Kidney tubule cell (primary cell): ENCODE measurements at places on chromosomes 1 and 21.

DNA sequence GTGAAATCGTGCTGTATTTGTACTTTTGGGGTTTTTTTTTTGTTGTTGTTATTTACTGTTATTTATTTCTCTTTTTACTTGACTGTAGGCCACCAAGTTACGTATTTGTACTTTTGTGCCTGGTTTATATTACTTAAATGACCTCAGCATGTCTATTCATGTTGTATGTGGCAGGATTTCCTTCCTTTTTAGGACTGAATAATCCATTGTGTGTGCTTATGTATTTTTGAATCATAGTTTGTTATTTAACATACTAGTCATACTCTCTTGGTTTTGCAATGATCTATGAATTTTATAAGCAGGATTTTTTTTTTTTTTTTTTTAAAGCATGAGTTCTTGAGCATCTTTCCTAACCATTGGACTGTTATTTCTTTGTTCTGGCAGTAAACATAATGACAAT lies 51.2 kb downstream of the RNF2 start:
- no peak for DNase-seq

DNA sequence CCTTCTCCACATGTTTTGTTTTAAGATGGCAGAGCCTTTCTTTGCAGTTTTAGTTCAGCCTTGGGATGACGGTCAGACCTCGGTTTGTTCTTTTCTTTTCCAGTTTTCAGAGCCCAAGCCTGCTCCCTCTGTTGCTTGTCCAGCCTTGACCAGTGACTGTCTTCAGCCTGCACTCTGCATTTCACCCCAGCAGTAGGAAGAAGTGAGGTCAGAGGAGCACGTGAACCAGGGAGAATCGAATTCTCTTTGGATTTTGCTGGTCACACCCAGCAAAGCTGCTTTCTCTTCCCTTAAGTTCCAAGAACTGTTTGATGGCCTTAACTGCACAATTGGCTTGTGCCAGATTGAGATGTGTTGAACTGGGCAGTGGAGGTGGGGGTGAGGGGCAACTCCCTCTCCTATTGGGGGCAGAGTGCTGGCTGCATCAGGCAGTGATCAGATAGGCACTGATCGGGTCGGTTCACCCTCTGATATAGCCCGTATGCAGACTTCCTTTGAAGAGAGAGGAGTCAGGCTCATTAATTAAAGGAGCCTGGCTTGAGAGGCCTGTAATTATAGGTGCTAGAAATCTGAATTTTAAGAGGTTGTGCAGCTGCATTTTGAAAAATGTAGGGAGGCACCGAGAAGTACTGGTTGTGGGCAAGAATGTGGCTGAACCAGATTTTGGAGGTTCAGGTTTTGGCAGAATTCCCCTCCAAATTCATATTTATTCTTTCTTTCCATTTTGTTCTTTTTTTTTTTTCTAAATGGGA lies 42.4 kb downstream of the PEX14 start:
- no peak for DNase-seq

DNA sequence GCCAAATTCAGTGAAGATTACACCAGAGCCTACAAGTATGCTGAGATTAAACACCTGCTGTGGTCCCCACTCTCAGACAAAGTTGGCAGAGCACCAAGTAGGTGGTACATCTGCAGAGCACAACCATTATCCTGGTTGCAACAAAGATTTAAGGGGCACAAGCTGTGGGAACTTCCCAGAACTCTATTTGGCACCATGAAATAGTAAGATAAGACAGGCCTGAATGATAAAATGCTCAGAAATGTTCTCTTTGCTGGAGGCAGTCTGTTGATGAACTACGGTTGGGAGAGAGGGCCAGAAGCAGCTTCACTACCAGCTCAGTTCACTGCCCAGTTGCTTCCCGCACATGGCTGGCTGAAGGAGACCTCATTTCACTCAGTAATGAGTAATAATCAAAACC lies 19.9 kb downstream of the RPL5 start:
- DNase-seq, result no peak

DNA sequence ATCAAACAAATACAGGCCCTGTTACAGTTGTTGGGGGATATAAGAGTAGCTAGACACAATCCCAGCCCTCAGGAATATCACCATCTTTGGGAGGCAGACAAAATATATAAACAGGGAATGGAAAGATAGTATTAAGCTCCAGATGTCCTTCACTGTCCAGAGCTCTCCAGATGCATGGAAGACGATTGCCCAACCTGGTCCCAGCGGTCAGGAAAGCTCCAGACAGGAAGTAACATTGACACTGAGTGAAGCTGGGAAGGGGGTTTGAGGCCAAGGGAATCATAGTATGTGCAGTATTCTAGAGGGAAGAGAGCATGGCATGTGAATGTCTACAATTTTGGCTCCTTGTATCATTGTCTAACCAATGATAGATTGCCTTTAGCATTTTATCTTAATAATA lies 173.9 kb upstream of the HOOK1 start:
- no peak for DNase-seq

- peak; percentile 63 for DNase-seq
Observed at GRCh38 chr1:121483961-121484424, 299.2 kb downstream of the SRGAP2C start.

DNA sequence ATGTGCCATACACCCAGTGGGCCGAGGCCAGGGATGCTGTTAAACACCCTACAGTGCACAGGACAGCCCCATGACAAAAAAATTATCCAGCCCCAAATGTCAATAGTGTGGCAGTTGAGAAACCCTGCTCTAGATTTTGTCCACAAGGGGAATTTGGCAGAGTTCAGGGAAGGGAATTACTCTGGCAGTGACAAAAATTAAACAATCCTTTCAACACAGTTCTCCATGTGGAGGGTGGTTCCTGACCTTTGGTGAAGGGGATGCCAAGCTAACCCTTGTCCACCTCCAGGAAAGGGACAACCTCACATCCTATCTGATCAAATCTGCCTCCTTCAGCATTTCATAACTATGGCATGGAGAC lies 28.4 kb upstream of the CD84 start:
- no peak for DNase-seq

DNA sequence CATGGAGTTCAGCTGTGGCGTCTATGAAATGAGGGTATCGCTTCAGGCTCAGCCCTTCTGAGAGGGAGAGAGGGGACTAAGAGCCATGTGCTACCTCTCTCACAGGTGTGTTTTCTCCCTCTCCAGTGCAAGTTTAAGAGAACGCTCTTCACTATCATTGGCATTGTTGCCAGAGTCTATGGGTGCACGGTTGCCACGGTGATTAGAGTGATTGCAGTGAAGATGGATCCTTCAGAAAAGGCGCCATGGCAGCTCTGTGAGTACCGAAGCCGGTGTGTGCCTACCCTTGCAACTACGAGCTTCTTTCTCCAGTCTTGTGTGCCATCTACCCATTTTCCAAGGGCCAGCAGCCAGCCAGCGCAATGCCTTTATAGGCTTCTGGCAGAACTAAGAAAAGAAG lies 290.5 kb downstream of the OMA1 start:
- DNase-seq, result no peak

GRCh38 chr1:160578525-160579191 lies 638 bp downstream of the CD84 start:
- no peak for DNase-seq

DNA sequence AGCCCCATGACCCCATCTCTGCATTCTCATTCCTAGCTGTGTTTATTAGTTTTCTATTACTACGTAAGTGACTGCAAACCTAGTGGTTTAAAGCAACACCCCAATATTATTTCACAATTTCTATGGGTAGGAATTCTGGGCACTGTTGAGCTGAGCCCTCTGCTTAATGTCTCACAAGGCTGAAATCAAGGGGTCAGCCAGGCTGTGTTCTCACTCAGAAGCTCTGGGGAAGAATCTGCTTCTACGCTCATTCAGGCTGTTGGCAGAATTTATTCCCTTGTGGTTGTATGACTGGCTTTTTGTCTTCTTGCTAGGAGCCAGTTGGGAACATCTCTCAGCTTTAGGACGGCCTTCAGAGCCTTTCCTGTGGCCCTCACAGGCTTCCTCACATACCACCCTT lies 181.0 kb downstream of the GIPC2 start:
- no peak for DNase-seq

GRCh38 chr1:230079199-230080024 lies 12.4 kb downstream of the GALNT2 start:
- no peak for DNase-seq

DNA sequence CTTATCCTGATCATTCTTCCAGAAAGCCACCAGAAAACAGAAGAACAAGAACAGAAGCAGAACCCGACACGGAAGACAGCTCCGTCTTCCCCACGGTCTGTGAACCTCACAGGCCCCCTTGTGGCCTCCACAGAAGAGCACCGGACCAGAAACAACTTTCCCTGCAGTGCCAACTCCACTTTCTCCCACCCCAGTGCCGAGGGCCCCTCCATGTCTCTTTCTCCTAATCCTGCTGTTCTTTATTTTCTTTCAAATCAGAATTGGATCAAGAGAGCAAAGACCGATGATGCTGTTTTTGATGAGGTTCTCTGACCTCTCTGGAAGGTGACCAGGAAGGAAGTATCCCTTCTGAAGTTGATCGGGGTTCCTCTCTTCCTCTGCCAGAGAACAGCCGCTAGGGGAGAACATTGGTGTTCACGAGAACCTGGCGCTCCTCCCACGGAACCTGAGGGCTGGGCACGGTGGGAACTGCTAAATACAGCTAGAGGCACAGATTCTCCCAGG lies 58.9 kb upstream of the CTTNBP2NL start:
- DNase-seq, result peak; percentile 23

- no peak for DNase-seq
Observed at GRCh38 chr1:160550572-160551034, 27.5 kb upstream of the SLAMF6 start.

GRCh38 chr1:185297982-185298381 lies 19.1 kb downstream of the IVNS1ABP start:
- DNase-seq, result no peak

DNA sequence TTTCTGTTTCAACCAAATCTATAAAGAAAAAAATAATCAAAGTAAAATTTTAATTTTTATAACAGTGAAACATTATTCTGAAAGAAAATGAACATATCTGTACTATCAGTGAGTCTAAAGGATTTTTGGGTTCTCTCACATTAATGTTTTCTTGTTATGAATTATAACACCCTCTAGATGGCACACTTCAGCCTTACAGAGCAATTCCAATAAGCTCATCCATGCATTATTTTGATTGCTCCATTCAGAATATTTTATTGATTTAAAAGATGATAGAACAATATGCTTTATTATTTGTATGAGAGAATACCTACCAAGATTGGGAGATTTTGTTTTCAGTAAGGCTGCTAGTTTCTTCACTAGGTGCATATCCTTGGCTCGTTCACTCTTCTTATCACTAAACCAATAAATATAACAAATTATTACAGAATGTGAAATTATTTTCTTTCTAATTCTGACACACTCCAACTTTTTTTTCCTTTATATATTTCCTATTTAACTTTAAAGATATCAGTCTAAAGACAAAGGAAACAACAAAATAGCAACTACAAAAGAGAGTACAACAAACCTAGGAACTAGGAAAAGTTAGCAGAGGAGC lies 82.4 kb downstream of the RAB3GAP2 start:
- DNase-seq, result peak; percentile 32

DNA sequence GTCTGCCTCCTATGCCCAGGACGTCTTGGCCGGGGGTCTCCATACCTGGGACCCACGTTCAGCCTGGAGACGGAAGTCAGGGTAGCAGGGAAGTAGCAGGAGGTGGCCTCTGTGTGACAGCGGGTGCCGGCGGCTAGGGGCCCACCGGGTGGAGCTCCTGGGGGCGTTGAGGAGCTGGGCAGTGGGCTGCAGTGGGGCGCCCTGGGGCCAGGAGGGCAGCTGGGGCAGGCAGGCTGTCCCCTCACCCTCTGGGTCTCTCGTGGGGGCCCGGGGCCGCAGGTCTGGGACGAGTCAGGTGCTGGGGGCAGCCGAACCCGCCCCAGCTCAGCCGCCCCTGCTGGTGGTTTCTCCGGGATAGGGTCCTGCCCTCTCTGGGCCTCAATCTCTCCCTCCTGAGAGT lies 14.7 kb upstream of the PEX10 start:
- DNase-seq, result no peak

DNA sequence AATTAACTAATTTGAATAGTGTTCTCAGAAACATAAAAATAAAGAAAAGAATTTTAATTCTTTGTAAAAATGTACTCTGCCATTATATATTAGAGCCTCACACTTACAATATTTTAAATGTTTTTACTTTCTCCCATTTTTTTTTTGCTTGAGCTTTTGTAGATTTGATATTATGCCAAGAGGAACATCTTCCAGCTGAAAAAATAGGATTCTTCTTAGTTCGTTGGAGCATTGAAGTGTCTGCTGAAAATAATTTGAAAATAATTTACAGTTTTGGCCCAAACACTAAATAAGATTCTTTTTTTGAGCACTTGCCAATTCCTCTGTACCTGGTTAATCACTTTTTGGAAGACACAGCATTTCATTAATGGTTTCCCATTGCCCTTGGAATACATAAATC lies 175.0 kb upstream of the COL11A1 start:
- no peak for DNase-seq

GRCh38 chr21:39364949-39365348 lies 16.1 kb upstream of the HMGN1 start:
- DNase-seq, result no peak

DNA sequence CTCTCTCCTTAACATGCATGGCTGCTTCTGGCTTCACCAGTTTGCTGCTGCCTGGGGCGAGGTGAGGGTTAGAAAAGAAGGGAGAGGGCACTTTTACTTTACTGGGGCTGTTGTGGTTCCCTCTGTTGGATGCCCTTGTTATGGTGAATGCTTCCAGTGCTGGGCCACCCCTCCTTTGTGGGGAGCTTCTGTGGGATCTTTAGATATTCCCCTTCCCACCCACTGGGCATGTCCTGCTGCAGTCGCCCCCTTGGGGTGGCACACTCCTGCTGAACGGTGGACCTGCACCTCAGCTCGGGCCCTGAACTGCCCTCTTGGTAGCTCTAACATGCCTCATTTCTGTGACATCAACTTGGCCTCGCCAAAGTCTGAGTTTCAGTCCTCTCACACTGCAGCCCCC lies 6.0 kb downstream of the TNN start:
- no peak for DNase-seq

GRCh38 chr1:62068416-62068843 lies 126.2 kb upstream of the L1TD1 start:
- no peak for DNase-seq
